ENCODE measurements at places on chromosomes 2 and 18. TPM values are rescaled to one million over a fixed set of nuclear protein-coding genes. Genes with fewer than 3 reads are reported as not detected.

STPG4 gene
- not detected for total RNA-seq

EN1 gene
- total RNA-seq: not detected

SFTPB gene
- total RNA-seq: not detected

HOXD12 gene
- not detected for total RNA-seq

DNA sequence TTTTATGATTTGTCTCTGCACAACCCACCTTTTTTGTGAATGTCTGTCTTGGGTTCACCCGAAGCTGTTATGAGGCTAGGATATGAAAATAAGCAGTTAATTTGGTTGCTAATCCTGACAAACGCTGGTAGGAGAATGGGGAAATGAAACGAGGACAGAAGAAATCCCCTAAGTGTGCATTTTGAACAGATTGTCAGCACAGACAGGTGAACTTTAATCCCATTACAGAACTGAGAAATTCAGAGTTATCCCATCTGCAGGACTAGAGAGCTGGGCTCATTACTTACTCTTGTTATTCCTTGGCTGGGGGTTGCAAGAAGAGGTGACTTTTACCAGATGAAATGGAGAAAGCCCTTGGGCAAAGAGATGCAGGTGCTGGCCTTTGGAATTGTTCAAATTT lies 123.3 kb upstream of the NYAP2 start:
- DNase-seq: no peak

All from CD8-positive, alpha-beta memory T cell (primary cell).